ENCODE measurements at places on chromosomes 6 and 20.
A peak's percentile ranks its signal among the peaks of the same experiment; 100 is the strongest.

DNA sequence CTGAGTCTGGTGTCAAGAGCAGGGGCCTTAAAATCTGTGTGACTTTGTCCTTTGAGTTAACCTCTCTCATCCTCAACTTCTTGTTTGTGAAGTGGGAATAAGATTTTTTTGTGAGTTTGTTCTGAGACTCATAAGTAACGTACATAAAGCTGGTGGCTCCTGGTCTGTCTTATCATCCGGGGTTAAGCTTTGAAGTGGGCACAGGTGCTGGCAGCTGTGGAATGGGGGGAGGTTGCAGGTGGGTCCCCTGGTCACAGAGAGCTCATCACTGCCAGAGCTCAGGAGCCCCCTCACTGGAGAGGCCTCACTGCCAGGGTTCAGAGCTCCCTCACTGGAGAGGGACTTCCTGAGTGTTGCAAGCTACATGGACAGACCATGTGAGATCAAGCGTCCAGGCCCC, 174.1 kb downstream of the NRN1 start:
- DNase-seq: no peak

GRCh38 chr20:53839423-53840176, 230.8 kb downstream of the BCAS1 start:
- DNase-seq: no peak

DNA sequence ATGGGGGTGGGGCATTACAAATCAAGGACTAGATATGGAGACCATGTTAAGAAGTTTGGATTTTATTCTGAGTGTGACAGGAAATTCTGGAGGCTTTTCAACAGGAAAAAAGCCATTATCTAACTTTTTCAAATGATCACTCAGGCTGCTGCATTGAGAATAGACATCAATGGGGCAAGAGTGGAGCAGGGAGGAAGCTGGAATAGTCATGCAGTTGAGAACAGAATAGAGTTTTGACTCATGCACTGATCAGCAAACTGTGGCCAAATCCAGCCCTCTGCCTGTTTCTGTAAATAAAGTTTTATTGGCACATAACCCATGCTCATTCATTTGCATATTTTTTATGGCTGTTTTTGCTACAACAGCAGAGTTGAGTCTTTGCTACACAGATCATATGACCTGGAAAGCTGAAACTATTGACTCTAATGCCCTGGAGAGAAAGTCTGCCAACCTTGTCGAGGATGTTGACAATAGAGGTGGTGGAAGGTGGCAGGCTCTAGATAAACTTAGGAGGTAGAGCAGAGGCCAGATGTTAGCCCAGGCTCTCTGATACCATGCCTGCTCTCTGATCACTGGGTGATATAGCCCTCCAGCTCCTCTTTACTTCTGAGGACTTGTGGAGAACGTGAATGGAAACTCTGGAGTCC, 441.8 kb downstream of the PTPRT start:
- no peak for DNase-seq

DNA sequence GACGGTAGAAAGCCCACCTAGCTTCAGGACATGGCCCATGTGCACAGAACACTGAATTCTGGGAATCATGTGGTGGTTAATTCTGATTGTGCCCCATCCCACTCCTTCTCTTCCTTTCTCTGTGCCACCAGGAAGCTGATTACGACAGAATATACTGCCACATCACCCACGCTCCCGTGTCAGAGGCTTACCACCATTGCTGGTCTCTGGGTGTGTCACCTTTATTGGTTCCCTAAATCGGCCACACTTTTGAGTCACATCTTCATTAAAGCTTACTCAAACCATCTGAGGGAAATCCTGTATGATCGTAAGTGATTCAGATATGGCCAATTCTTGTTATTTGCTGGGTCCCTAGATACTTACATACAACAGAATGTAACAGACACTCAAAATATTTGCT, 3.1 kb downstream of the TRMT6 start:
- DNase-seq: peak; percentile 19

DNA sequence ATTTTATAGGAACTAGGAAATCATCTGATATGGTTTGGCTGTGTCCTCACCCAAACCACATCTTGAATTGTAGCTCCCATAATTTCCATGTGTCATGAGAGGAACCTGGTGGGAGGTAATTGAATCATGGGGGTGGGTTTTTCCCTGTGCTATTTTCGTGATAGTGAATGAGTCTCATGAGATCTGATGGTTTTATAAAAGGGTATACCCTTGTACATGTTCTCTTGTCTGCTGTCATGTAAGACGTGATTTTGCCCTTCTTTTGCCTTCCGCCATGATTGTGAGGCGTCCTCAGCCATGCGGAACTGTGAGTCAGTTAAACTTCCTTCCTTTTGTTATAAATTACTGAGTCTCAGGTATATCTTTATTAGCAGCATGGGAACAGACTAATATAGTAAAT, 27.9 kb downstream of the EPM2A start:
- no peak for DNase-seq

- DNase-seq: no peak
Measured at GRCh38 chr6:7425808-7426190, 36.2 kb downstream of the RIOK1 start.

GRCh38 chr20:51434580-51435247, 107.8 kb downstream of the NFATC2 start:
- peak; percentile 67 for DNase-seq

GRCh38 chr6:140061110-140062042, 686.9 kb upstream of the CITED2 start:
- no peak for DNase-seq

DNA sequence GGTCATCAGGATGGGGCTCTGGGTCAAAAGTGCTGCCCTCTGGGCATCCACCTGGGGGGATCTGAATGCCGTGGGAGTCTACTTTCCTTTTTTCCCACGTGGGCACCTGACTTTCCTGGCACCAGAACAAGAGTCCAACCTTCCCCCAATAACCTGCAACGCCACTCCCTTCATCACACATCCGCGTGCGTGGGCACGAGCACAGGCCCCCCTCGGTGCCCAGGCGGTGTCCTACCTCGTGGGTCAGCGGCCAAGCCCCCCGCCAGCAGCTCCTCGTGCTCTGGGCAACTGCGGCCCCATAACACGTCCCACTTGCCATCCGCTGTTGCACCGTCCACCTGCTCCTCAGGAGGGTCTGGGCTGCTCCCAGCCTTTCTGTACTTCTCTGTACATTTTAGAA, 87.0 kb downstream of the YTHDF1 start:
- DNase-seq: no peak

GRCh38 chr20:13200767-13201500, 20.1 kb upstream of the ISM1 start:
- no peak for DNase-seq

DNA sequence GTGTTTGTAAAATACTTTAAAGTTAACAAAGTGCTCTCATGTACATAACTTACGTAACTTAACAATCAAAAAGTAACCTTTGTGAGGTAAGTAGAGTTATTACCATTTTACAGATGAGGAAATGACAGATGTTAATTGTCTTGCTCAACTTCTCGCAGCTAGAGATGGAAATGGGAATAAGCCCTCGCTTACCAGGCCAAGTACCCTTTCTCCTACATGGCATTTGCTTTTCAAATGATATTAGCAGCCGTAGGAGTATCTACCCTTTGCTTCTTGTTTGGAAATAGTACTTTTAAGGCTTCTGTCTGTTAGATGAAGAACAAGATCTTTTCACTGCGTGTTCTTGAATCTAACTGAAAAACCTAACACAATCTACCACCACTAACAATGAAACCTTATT, 15.5 kb downstream of the STX11 start:
- no peak for DNase-seq

GRCh38 chr6:117167520-117168271, 97.7 kb upstream of the VGLL2 start:
- DNase-seq: peak; percentile 100

DNA sequence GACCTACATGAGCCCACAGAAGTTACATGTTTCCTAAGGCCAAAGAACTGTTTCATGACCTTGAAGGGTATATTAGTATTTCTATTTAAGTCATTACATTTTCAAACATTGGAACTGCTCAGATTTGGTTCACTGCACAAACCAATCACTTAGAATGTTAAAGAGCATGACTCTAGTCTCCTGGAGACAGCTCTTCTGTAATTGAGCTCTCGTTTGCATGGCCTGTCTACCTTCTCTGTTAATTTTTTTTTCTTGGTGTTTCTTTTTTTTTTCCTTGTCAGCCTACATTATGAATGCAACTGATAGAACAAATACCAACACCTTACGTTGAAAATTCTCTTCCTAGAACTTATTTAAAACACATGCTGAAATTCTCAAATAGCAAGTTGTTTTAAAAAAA, 860.2 kb upstream of the MAP3K7 start:
- DNase-seq: no peak

DNA sequence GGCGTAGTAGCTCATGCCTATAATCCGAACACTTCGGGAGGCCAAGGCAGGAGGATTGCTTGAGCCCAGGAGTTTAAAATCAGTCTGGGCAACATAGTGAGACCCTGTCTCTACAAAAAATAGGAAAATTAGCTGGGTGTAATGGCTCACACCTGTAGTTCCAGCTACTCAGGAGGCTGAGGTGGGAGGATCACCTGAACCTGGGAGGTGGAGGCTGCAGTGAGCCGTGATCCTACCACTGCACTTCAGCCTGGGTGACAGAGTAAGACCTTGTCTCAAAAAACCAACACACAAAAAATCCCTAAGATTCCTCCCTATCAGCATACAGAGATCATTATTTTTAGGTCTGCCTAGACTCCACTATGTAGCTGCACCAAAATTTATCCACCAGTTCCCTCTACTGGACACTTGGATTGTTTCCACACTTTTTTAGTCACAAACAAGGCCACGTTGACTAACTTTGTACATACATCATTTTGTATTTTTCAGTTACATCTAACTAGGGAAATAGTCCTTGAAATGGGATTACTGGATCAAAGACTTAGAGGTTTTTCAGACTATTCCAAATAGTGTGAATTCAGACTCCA, 3.6 kb upstream of the PHF1 start:
- DNase-seq: peak; percentile 52

GRCh38 chr6:4402477-4402976, 267.2 kb upstream of the ECI2 start:
- peak; percentile 90 for DNase-seq

GRCh38 chr6:126807876-126808275, 310.6 kb upstream of the RSPO3 start:
- no peak for DNase-seq

- DNase-seq: no peak
Measured at GRCh38 chr6:34484391-34484790, 18.5 kb downstream of the PACSIN1 start.

- DNase-seq: no peak
Measured at GRCh38 chr20:6397115-6397514, 274.3 kb upstream of the FERMT1 start.

Measured in LHCN-M2 (cell line).